Naive B cell (primary cell): ENCODE measurements at places on chromosomes 11 and 22. TPM values are rescaled to one million over a fixed set of nuclear protein-coding genes. Genes with fewer than 3 reads are reported as not detected.

DNA sequence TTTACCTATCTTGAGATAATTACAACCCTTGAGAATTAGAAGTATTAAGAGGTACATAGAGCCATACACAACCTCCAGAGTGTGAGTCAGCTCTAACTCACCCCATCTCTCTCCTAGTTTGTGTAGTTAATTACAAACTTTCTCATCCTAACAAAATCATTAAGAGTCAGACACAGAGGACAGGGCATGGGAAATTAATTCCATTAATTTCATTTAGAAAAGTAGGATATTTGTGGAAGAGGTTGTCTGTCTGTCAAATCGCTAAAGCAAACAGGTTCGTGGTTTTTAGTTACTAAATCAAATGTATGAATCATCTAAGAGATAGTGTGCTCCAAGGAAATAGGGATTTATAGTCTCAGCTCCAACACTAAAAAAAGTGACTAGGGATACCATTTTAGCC is 1261.4 kb upstream of the TENM4 start:
- DNase-seq: no peak

GRCh38 chr22:37166675-37167066 is 17.0 kb upstream of the IL2RB start:
- DNase-seq: peak; percentile 65

The OR8A1 gene
- not detected for polyA plus RNA-seq

The DUSP8 gene
- polyA plus RNA-seq: not detected

GRCh38 chr11:115695677-115696364 is 191.6 kb upstream of the CADM1 start:
- no peak for DNase-seq

GRCh38 chr11:134560066-134560465 is 148.0 kb upstream of the B3GAT1 start:
- no peak for DNase-seq

DNA sequence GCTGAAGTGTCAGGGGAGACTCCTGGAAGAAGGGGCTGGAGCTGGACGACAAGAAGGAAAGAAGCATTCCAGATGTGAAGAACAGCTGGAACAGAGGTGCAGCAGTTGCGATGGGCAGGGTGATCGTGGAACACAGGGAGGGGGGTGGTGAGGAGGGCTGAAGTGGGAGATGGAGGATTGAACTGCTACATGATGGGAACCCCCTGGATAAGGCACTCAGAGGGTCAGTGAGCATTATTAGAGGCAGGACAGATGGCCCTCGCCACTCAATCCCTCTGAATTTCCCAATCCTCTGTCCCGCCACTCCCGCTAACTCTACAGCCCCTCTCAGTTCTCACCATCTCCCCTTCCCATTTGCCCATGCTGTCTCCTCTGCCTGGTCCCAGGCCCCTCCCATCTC is 14.0 kb downstream of the SERPINH1 start:
- DNase-seq: no peak

GRCh38 chr11:21520244-21520643 is 672.6 kb upstream of the ANO5 start:
- no peak for DNase-seq

GRCh38 chr22:30047364-30047738 is 32.9 kb upstream of the HORMAD2 start:
- DNase-seq: no peak

DNA sequence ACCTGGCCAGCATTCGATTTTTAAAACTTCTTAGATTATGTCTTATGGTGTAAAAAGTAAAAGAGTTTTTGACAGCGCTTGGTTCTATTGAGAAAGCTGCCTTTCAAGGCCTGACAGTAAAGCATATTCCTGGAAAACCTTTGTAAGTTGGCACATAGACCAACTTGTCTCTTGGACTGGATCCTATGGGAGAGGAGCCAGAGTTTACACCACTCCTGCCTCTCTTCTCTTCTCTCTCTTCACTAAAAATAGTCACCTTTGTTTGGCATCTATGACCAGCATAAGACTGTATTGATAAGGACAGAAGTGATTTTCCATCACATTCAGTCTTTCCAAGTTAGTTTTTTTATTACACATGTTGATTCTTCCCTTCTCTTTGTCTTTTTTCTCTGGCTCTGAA is 33.7 kb downstream of the CSRP3 start:
- no peak for DNase-seq

The ART1 gene
- not detected for polyA plus RNA-seq

- no peak for DNase-seq
These were observed 724.8 kb upstream of the LUZP2 start for GRCh38 chr11:23772081-23772480.

The SCN2B gene
- polyA plus RNA-seq: not detected

- DNase-seq: no peak
These were observed 75.1 kb downstream of the DBX1 start for GRCh38 chr11:20084921-20085814.

DNA sequence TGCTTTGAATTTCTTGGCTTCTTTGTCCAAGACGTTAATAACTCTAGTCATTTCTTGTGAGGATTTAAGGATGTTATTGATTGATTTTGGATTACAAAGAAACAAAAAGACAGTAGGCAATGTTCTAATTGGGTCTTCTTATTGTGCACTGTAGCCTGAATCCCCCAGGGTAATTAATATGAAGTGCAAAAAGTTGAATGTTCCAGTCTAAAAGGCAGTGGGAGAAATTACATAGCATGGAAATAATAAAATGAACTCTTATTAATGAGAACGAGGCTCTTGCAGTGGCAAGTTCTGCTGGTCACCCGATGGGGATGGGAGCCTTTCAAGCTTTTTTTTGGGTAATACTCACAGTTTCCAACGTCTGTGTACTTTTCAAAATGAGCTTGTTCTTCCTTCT is 45.6 kb downstream of the UBASH3B start:
- no peak for DNase-seq

The CDC45 gene
- polyA plus RNA-seq: not detected

DNA sequence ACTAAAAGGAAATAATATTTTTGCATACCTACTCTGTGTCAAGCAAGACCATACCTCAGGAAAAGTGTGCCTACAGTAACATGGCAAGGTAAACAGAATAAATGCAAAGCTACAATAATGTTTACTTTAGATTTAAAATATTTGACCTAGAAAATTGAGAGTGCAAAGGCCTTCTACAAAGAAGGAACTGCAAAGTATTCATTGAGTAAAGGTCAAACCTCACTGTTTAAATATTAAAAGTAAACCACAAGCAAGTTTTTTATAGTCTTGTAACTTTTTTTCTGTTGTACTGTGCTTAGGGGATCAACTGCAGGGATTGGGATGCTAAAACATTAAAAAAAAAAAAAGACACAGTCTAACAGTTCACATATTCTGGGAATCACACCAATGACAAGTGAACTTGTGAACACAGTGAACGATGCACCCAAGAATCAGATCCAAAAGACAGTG is 48.8 kb downstream of the CWF19L2 start:
- DNase-seq: no peak

- no peak for DNase-seq
These were observed 173.7 kb upstream of the ANO3 start for GRCh38 chr11:26158251-26158650.

- no peak for DNase-seq
These were observed 79.1 kb downstream of the LRRC32 start for GRCh38 chr11:76591416-76591815.

DNA sequence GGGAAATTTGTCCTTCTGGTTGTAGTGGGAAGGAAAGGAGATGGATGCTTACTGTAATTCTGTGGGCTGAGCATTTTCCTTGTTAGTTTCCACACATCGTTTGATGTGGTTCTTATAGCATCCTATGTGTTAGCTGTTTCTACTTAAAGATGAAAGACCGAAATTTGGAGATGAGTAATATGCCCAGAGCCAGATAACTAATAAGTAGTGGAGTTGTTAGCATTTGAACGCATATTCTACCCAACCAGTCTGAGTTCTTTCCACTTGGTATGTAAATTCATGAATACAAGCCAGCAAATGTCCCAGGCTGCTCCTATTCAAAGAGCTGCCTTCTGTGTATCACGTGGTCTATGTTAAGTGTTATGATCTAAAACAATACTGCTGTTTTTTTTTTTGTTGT is 14.6 kb downstream of the SPECC1L start:
- DNase-seq: no peak

The FXYD2 gene
- 0.75 TPM for polyA plus RNA-seq

DNA sequence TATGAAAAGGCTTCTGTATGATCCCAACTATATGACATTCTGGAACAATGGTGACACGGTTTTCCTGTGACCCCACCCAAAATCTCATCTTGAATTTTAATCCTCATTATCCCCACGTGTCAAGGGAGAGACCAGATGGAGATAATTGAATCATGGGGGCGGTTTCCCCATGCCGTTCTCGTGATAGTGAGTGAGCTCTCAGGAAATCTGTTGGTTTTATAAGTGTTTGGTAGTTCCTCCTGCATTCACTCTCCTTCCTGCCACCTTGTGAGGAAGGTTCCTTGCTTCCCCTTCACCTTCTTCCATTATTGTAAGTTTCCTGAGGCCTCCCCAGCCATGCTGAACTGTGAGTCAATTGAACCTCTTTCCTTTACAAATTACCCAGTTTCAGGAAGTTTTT is 53.1 kb upstream of the TSPAN18 start:
- no peak for DNase-seq

- DNase-seq: no peak
These were observed 1.9 kb upstream of the GCAT start for GRCh38 chr22:37805810-37806277.

- DNase-seq: no peak
These were observed 599.1 kb downstream of the BRD1 start for GRCh38 chr22:49228431-49229037.

- no peak for DNase-seq
These were observed 31.5 kb downstream of the EHF start for GRCh38 chr11:34652191-34652973.

GRCh38 chr11:75313513-75314272 is 37.8 kb downstream of the ARRB1 start:
- no peak for DNase-seq

The ST14 gene
- polyA plus RNA-seq: 13.4 TPM

DNA sequence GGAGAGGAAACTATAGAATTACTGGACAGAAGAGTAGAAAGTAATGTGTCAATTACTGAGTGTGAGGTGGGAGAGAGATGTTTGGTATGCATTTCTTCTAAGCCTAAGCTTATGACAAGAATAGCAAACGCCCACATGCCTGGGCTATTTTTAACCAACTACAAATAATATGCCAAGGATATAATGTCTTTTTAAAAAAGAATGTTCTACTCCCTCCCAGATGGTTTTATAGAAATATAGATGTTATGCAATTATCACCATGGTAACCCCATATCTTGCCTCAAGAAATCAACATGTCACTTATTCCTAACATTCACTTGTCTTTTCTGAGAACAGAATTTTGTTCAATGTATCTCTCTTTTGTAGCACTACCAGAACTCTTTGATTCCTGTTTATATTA is 996.7 kb upstream of the CHORDC1 start:
- no peak for DNase-seq

DNA sequence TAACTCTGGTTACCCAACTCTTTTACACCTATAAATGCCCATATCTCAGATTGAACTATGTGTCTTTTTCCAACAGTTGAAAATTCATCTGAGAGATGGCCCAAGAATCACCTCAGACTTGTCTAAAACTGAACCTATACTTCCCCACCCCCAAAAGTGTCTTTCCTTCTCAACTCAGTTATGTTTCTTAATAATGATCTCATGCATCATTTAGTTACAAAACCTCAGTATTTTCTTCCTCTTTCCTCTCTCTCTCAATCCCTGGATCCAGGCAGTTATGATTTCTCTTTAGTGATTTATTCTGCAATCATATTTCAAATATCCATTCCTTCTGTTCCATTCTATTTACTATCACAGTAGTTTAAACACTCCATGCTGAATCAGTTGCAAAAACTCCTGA is 32.3 kb upstream of the ADSL start:
- no peak for DNase-seq

The XKR3 gene
- polyA plus RNA-seq: not detected

DNA sequence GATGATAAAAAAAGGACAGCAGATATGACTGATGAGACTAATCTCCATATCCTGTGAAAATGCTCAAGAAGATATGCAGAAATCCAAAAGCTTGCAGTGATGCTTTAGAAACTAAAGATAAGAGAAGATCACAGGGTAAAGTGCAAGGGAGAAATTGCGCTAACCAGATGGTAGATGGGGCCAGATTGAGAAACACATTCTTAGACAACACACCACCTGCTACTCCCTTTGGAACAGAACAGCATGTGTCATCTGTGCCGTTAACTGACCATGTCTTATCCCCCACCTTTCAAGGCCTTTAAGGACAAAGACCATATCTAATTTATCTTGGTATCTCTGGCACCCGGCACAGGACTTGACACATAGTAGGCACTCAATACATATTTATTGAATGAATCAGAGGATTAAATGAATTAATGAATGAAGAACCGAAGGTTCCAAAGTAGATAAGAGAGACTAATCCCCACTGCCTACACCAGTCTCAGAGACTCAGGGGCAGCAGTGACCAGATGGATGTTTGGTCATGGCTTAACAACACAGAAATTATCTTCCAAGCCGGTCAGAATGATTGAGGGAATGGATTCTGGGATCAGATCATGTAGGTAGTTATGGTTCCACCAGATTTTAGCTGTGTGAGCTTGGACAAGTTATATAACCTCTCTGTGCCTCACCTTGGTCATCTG is 12.3 kb upstream of the P2RY2 start:
- DNase-seq: no peak

DNA sequence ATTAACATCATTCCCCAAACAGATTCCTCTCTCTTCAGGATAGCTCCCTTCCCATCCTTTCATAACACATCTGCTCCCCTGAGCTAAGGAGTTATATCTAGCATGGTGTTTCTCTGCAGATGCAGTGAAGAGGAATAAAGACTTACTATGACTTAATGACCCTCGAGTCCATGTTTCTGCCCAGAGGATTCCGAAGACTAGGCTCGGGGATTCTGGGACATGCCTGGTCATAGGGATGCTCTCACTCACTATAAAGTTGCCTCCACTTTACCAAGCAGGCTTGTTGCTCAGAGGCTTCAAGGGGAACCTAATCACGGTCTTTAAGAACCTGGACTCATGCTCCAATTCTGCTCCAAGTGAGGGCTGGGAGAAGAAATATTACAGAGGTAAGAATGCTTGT is at the start of gene OR52E4:
Gene OR52E4, plus strand, starts transcription at position 301 of the 400 bp plus-strand sequence. CDS start 3,664 bp downstream, outside the sequence.
- DNase-seq: no peak

DNA sequence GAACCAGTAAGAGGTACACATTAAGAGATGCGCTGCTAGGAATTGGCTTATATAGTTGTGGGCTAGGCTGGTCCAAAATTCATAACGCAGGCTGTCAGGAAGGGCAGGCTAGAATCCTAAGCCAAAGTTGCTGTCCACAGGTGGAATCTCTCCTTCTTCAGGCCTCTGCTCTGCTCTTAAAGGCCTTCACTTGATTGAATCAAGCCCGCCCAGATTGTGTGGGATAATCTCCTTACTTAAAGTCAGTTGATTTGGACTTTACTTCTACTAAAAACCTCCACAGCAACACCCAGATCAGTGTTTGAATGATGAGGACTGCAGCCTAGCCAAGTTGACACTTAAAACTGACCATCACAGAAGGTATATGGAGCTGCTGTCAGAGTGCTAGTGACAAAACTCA is 68.8 kb downstream of the LRRC32 start:
- DNase-seq: no peak

- no peak for DNase-seq
These were observed 38.9 kb downstream of the ARHGEF12 start for GRCh38 chr11:120375076-120375475.

- DNase-seq: no peak
These were observed 34.0 kb downstream of the ALG9 start for GRCh38 chr11:111837366-111837891.
